ENCODE measurements at places on chromosomes 12 and 14. TPM values are rescaled to one million over a fixed set of nuclear protein-coding genes. Genes with fewer than 3 reads are reported as not detected.

B4GALNT1 gene
- 21.6 TPM for total RNA-seq

GRCh38 chr14:64464651-64465050 is 648 bp upstream of the AKAP5 start:
- DNase-seq: no peak

- DNase-seq: no peak
Observed at GRCh38 chr12:7788294-7788660, 925 bp upstream of the NANOG start.

AQP2 gene
- total RNA-seq: not detected

DNA sequence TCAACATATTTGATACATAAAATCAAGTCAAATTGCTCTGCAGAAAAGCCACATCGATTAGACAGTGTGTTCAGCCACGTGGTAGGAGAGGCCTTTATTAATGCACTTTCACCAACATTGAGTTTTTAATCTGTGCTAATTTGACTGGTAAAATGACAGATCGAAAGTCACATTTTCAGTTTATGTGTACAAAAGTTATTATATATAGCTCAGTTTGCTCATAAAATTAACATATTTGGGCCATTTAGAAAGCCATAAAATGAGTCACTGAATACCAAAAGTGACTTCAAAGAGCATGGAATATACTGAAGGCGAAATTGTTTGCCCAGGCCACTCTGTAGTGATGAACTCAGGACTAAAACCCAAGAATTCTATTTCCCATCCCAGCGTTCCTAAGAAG is 26.0 kb downstream of the C12orf42 start:
- DNase-seq: peak; percentile 36

CSRP2 gene
- 90.2 TPM for total RNA-seq

FGF6 gene
- not detected for total RNA-seq

SYNDIG1L gene
- not detected for total RNA-seq

GRCh38 chr12:9319842-9320173 is 111.6 kb upstream of the PZP start:
- no peak for DNase-seq

DNA sequence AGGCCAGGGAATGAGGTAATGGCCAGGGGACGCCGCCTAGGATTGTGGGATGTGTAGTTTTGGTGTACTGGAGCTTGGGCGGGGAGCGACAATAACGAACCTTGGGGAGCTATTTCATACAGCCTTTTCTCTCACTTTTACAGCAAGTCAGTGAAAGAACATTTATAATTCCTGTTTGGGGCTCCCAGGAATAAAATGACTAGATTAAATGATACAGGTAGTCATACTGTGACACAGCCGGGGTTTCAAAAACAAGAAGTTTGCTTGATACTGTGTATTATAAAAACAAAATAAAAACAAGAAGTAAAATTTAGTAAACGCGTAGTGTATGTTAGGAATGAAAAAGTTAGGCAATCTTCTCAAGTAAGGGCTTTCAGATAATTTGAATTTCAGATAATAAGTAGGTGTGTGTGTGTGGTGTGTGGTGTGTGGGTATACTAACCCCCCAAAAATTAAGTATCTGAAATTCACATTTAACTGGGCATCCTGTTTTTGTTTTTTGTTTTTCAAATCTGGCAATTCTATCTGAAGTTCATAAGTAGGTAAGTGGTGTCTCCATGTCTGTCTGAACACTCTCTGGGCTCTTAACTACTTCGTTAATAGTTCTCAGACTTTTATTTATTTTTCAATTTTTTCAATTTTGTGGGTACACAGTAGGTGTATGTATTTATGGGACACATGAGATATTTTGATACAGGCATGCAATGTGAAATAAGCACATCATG is 458 bp upstream of the DCTN2 start:
- no peak for DNase-seq

DNA sequence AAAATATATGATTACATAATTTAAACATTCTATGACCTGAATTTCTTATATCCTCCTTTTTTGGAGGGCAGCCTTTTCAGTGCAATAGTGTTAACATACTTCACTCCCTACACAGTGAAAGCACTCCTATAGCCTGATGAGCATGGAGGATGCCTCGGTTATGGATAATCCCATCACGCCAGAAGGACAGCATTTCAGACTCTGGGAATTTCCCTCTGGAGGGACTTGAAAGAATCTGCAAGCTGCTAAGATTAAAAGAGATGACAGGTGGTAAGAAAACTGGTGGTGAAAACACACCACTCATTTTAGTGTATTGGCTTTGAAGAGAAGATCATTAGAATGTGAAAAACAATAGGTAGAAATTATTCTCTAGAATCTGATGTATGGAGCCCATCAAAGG is 99.3 kb upstream of the LMNTD1 start:
- DNase-seq: no peak

DYNC1H1 gene
- 93.0 TPM for total RNA-seq

PRPH gene
- not detected for total RNA-seq

LHX5 gene
- total RNA-seq: 0.02 TPM

TWF1 gene
- 162 TPM for total RNA-seq

KRT77 gene
- not detected for total RNA-seq

DNA sequence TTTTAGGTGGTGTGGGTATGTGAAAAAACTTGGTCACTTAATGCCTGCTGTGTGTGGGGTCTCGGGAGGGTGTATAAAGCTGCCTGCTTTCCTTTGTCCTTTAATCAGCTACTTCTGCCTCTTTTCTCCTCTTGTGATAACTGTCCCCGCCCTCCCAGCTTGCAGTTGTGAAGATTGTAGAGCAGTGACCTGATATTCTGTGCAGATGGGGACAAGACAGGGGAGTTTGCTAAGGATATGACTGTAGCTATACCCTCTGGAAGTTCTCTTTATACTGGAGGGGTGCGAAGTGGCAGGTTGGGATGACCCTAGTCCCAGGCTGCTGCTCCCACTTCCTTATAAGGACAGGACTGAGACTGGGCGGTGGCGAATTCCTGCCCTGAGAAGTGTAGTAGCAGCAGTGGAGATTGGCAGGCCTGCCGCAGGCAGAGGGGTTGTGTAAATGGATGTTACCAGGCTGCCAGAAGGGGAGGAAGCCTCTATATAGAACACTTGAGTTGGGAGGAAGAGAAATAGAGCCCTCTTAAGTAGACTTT is 835 bp downstream of the MYL6 start:
- peak; percentile 82 for DNase-seq

DNA sequence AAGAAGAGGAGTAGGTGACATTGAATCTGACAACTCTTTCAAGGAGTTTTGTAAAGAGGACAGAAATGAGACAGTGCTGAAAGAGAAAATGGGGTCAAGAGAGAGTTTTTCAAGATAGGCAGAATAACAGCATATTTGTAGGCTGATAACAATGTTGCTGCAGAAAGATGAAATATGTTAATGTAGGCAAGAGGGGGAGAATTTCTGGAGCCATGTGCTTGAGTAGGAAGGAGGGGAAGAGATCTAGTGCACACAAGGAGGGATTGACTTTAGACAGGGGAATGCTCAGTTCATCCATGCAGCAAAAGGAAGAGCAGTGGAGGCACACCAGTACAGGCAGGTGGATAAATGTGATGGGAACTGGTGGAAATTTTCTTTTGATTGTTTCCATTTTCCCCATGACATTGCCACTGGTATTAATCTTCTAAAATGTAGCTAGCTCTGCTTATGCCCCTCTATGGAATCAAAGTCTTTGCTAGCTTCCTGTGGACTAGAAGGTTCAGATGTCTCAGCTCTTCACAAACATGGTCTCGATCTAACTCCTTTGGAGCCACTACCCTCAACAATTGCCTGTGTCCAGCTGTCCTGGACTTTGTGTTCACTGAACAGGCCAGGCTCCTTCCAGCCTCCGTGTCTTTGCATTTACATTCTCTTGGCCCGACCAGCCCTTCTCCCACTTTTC is 9.1 kb downstream of the PROX2 start:
- no peak for DNase-seq

DNA sequence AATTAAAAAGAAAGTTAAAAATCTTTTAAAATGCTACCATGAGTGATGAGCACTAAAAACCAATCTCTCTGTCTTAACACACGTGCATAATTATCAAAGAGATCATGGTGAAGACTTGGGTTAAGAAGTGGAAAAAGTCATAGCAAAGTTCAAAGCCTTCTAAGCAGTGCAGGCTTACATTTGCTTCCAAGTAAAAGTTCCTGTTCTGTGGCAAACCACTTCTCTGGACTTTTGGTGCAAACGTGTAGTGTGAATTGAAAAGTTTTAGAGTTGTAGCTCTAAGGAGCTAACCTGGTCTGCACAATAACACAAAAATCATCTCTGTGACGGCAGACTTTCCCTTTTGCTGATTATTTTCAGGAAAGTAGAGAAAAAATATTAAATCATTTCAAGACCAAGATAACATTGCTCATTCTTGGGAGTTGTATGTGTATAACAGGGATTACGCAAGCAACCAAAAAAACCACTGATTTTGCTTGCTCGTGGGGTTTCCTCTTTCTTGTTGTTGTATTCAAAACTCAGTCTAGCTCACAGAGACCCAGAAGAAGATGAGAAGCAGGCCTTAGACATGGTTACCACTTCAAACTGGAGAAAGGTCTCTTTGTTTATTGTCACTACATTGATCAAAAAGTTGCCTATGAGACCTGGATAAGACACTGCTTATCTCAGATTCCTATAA is 2.3 kb upstream of the GLIPR1 start:
- DNase-seq: no peak

M6PR gene
- total RNA-seq: 119 TPM

FIGNL2 gene
- not detected for total RNA-seq

GRCh38 chr12:100026241-100026640 is 41.5 kb upstream of the ANKS1B start:
- DNase-seq: no peak

GRCh38 chr12:58356794-58357193 is 415.4 kb downstream of the ATP23 start:
- no peak for DNase-seq

KRT83 gene
- not detected for total RNA-seq

DNA sequence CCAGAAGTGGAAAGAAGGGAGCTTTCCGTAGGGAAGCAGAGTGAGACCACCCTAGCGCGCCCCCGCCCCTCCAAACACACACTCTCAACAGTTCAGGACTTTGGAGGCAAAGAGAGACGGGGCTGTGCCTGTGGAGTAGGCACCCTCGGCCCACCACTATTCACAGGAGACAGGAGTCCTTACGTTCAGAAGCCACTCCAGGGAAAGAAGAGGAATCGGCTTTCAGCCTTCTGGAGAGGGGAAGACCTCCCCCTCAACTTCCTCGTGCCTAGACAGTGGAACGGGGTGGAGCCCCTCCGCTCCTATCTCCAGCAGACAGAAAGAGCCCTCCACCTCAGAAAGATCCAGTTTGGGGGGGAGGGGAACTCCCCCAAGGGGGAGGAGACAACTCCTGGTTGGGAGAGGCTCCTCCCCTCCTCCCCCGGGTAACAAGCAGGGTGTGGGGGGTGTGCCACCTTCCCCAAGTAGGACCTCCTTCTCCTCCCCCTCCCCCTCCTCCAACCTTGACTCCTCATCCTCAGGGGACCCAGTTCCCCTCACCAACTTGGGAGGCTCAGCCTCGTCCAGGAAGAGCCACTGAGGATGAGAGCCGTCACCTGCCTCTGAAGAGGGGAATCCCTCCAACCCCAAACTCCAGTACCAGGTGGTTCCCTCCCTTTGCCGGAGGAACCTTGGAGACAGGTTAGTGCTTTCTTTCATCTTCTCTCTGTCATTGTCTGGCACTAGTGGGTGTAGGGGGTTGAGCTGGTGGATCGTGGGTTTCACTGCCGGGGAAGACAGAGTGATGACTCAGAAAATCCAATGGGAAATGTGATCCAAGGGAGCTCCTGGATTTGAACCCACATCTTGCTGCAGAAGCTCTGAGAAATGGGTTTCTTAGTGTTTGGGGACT is 883 bp downstream of the FOXJ2 start:
- peak; percentile 57 for DNase-seq

DNA sequence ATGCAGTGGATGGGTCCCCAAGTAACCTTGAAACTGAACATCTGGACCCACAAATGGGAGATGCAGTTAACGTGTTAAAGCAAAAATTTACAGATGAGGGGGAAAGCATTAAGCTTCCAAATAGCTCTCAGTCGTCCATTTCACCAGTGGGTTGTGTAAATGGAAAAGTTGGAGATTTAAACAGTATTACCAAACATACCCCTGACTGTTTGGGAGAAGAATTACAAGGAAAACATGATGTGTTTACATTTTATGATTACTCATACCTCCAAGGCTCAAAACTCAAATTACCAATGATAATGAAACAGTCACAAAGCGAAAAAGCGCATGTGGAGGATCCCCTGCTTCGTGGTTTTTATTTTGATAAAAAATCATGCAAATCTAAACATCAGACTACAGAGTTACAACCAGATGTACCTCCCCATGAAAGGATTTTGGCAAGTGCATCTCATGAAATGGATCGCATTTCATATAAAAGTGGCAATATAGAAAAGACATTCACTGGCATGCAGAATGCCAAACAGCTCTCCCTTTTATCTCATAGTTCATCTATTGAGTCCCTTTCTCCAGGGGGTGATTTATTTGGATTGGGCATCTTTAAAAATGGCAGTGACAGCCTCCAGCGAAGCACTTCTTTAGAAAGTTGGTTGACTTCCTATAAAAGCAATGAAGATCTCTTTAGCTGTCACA is 116.6 kb upstream of the NPAS3 start:
- DNase-seq: peak; percentile 51

SSPN gene
- 4.1 TPM for total RNA-seq

- peak; percentile 44 for DNase-seq
Observed at GRCh38 chr12:87427770-87428169, 601.4 kb downstream of the C12orf50 start.

CEP170B gene
- total RNA-seq: 9.1 TPM

- DNase-seq: no peak
Observed at GRCh38 chr14:45811155-45811554, 558.2 kb upstream of the MIS18BP1 start.
